HuH-7 (cell line): ENCODE measurements at places on chromosomes 1 and 21.

DNA sequence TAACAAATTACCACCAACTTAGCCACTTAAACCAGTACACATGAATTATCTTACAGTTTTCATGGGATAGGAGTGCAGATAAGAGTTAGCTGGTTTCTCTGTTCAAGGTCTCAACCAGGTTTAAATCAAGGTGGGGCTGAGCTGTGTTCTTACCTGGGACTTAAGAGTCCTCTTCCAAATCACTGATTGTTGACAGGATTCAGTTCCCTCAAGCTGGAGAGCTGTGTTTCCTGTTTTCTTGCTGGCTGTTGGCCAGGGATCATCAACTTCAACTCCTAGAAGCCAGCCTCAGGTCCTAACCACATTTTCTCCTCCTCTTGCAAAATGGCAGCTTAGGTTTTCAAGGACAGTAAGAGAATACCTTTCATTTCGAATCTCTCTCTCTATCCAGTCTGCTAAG, 123.8 kb upstream of the CHRM3 start:
- DNase-seq = no peak

DNA sequence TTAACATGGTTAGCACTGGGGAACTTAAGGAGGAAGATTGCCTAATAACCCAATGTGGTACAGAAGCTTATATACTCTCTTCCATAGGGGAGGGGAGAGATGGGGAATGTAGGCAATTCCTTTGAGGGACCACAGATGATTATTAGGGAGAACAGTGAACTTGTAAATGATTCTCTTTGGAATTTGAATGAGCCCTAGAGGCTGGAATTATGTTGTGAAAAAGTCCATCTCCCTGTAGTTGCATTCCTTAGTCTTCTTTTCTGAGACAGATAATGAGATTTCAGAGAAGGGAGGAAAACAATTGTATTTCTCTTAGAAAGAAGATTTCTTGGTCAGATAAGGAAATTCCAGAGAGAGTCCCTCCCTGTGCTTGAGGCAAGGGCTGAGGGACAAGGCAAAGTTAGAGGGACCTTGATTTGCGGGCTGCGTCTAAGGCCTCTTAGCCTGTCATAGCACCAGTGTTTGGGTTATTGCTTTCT, 89.0 kb upstream of the HMCN1 start:
- DNase-seq = no peak

GRCh38 chr1:53448241-53448841, 10.9 kb upstream of the DMRTB1 start:
- no peak for DNase-seq

GRCh38 chr1:157095091-157095490, 4.5 kb downstream of the ETV3L start:
- no peak for DNase-seq
